ENCODE measurements at places on chromosomes 5 and 9. TPM values are rescaled to one million over a fixed set of nuclear protein-coding genes. Genes with fewer than 3 reads are reported as not detected.

- no peak for DNase-seq
Measured at GRCh38 chr9:135151757-135152613, 64.5 kb downstream of the OLFM1 start.

DNA sequence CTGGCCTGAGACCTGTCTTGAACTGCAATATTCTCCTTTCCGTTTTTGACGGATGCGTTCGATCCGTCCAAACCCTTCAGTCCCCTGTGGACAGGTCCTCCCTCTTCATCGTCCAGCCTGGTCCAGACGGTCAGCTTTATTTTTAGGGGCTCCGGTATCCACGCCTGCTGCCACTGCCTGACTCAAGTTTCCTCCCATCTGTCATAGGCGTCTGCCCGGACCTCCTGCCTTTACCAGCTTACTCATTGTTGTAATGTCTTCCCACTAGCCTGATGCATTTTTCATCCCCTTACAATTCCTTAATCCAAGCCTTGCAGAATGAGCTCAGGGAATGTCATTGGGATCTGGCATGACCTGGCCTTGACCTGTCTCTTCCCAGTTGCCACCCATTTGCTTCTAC, 145.8 kb downstream of the TENT4A start:
- DNase-seq: no peak

The IL33 gene
- 49.7 TPM for total RNA-seq

GRCh38 chr9:106697750-106698502, 165.0 kb upstream of the ZNF462 start:
- peak; percentile 51 for DNase-seq

The CLTA gene
- 170 TPM for total RNA-seq

DNA sequence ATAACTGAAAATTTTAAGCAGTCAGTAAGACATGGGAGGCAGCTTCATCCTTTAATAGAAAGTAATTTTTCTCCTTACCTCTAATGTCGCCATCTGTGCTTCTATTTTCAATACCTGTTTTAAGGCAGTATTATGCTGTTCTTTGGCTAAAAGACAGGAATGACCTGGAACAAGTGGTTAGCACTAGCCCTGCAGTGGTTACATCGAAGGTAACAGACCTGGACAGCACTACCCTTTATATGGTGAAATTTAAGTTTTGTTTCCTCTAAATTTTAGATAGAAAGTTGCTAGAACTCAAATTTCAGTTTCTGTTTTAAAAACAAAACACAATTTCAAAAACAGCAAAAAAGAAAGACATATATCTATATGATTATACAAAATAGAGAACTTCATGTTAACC, 534.1 kb upstream of the CDH6 start:
- no peak for DNase-seq

- no peak for DNase-seq
Measured at GRCh38 chr9:72313507-72313906, 51.5 kb downstream of the ZFAND5 start.

The ZNF484 gene
- 17.8 TPM for total RNA-seq

The ARL14EPL gene
- total RNA-seq: not detected

GRCh38 chr9:6557883-6558616, 87.5 kb downstream of the GLDC start:
- DNase-seq: no peak

- no peak for DNase-seq
Measured at GRCh38 chr9:33222031-33222430, 17.9 kb upstream of the SPINK4 start.

DNA sequence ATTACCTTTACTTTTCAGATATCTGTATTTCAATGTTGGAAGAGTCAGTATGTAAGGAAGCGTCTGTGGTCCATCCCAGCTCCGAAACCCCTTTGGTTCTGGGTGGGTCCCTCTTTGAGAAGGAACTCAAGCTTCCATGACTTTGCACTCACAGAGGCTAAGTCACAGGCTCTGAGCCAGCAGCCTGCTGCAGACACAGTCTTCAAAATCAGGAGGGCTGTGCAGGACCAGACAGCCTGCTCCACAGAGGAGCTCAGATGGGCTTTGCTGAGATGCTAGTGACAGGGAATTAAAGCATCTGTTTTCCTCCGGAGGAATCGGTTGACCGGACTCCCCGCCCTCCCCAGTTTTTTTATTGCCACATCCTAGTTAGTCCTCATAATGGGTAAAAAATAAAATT, 126.4 kb upstream of the ICE1 start:
- no peak for DNase-seq
